ENCODE measurements at places on chromosomes 1 and 21.

GRCh38 chr1:109395602-109396512, 1.9 kb downstream of the SORT1 start:
- DNase-seq, result no peak

DNA sequence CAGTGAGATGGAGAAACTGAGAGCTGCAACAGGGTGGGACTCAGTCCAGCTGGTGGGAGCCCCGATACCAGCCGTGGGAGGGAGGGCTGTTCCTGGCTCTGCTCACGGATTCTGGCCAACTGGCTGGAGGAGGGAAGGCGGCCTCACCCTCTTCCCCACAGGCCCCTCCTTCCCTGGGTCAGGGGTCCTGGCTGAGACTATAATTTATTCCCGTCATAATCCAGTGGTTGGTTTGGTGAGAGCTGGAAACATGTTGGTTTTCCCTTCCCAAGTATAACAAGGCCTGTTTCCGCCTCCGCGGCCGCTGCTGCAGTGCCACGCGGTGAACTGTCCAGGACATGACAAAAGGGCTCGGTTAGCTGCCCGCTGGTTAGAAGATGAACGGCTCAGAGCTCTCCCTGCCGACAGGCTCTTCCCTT, 10.0 kb downstream of the PTPRF start:
- DNase-seq, result no peak

DNA sequence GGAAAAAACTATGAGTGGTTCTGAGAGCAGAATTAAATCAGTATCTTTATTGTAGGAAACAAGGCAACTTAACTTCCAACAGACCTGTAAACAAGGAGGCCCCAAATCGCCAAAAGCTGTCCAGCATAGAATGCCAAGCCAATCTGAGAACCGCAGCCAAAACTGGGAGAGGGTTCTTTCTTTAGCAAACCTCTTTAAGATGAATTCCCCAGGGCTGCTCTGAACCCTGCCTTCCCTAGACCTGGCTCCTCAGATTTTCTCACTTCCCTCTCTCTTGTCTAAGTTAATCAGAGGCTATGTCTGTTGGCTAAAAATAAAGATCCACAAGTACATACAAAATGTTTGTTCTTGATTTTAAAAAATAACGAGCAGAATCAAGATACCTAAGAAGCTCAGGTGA, 141.4 kb downstream of the SMYD3 start:
- no peak for DNase-seq

DNA sequence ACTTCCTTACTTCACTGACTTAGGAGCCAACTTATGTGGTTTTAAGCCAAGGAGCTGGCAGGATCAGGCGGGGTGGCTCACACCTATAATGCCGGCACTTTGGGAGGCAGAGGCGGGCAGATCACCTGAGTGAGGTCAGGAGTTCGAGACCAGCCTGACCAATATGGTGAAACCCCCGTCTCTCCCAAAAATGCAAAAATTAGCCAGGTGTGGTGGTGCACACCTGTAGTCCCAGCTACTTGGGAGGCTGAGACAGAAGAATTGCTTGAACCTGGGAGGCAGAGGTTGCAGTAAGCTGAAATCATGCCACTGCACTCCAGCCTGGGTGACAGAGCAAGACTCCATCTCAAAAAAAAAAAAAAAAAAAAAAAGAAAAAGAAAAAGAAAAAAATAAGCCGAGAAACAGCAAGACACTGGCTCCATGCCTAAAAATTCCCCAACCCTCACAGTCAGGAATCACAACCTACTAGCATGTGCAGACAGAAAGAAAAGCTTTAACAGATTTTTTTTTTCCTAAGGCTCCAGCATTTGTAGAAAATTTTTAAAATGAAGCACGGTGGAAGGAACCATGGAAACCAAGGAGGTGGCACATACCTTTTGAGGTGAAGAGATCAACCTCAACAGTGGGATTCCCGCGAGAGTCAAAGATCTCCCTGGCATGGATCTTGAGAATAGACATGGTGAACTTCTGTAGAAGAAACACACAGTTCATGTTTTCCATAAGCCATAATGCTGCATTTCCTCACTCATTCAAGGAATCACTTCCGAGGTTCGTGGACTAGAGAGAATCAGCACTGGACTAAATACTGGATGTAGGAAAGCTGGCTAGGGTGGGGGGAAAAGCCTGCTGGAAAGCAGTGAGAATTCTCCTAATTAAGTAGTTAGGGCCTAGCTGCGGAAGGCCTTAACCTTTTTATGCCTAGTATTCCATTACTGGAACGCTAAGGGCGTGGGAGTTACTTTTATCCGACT, 4.0 kb downstream of the ENO1 start:
- DNase-seq, result no peak

Measured in activated CD8-positive, alpha-beta memory T cell treated with anti-CD3 and anti-CD28 coated beads for 1 hour (primary cell).